Astrocyte of the spinal cord (primary cell): ENCODE measurements at places on chromosomes 6 and 20.
A peak's percentile ranks its signal among the peaks of the same experiment; 100 is the strongest.

- DNase-seq = peak; percentile 40
Measured at GRCh38 chr6:106517706-106518105, 111.6 kb downstream of the RTN4IP1 start.

DNA sequence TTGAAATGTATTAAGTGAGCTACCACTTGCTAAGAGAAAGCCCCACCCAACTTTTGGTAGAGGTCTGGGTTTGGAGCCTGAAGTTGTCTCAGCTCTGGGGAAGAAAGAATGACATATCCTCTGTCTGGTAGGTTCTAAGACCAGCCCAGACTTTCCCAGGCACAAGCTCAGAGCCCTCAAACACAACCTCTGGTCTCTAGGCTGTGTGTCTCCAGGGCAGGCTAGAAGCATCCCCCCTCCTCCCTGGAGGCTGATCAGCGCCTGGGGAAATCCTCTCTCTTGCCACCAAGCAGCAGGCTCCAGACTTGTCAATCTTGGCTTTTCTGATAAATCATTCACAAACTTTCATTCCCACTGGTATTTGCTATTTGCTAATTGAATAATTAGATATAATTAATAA is 226.5 kb upstream of the CST7 start:
- DNase-seq = no peak

- no peak for DNase-seq
Measured at GRCh38 chr20:37836926-37837325, 66.0 kb upstream of the VSTM2L start.

DNA sequence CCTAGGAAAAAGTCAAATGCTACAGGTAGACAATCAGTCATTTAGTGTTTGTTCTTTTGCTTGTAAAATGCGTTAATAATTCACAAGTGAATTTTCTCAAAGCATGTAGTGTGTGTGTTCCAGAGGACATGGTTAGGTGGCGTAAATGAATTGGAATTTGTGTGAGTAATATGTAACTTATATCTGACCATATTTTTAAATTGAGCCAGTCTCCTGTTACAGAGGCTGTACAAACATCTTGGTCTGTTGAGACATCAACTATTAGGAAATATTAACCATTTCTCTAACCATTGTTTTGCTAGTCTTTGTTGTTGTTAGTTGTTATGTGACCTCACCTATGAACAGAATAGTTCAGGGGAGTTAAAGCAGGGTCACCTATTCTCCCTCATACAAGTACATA is 22.7 kb downstream of the MCM8 start:
- peak; percentile 38 for DNase-seq

DNA sequence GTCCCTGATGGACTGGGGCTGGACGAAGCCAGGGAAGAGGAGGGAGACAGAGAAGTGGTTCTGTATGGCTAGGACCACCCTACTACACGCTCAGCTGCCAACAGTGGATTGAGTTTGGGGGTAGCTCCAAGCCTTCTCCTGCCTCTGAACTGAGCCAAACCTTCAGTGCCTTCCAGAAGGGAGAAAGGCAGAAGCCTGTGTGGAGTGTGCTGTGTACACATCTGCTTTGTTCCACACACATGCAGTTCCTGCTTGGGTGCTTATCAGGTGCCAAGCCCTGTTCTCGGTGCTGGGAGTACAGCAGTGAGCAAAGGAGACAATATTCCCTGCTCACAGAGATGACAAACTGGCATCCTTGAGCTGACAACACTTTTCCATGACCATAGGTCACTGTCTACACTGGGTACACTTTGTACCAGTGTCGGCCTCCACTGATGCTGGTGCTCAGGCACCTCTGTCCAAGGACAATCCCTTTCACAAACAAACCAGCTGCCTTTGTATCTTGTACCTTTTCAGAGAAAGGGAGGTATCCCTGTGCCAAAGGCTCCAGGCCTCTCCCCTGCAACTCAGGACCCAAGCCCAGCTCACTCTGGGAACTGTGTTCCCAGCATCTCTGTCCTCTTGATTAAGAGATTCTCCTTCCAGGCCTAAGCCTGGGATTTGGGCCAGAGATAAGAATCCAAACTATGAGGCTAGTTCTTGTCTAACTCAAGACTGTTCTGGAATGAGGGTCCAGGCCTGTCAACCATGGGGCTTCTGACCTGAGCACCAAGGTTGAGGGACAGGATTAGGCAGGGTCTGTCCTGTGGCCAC is 11.3 kb upstream of the RBCK1 start:
- DNase-seq = no peak

GRCh38 chr20:10655720-10656669 is 17.8 kb downstream of the JAG1 start:
- DNase-seq = no peak

GRCh38 chr6:73455865-73456629 is 4.0 kb upstream of the CGAS start:
- DNase-seq = no peak

DNA sequence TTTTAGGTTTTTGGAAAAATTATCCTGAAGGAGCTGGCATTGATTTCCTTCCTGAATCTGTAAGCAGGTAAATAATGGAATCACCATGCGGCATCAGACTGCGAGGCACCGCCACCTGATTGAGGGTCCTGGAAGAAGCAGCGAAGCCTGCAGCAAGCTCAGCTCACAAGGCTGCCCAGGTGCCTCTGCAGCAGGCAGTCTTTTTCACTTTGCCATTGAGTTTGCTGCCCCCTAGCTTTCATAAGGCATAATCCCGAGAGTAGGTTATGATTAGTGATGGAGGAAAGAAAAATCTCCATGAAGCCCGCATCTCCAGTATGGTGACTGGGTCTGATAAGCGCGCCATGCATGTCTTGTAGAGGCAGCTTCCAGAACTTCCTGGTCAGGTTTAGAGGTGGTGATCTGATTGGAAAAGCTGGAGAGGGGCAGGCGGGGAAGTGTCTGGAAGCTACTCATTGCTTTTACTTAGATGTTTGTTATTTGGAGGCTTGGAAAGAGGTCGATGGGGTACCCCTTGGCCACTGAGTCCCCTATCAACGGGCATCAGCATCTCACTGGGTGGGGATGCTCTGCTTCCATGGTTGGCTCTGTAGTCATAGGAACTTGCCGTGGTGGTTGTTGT is 26.7 kb downstream of the IYD start:
- peak; percentile 55 for DNase-seq

DNA sequence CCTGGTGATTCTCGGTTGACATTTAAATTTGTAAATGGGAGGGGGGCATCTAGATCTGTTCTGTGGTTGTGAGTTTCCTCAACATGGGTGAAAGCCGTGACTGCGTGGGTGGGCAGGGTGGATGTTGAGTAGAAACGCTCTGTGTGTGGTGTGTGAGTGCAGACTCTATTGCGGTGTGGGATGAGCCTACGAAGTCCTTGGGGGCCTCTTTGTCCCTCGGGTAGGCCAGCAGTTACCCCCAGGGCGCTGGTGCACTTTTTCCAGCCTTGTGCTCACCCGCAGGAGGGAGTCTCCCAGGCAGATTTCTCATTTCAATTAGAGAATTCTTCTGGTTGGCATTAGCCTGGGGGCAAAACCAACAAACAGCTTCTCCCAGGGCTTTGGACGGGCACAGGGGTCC is 10.6 kb downstream of the TOX2 start:
- no peak for DNase-seq

DNA sequence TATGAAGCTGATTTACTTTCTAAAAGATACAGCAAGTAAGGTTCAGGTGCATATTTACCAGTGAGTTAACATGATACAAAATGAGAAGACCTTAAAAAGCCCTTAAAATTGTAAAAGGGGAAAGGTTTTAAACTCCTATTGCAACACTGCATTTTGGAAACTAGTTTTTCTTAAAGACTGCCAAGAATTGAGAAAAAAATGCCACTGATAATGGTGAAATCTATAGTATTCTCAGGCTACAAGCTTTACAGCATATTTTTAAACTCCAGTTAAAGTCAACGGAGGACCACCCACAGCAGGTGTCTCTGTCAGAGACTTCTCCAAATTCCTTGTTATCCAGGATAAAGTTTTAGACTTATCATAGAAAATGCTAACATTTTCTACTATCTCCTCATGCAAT is 53.6 kb downstream of the ELOVL5 start:
- no peak for DNase-seq

GRCh38 chr20:34061695-34062094 is 50.3 kb downstream of the EIF2S2 start:
- no peak for DNase-seq

DNA sequence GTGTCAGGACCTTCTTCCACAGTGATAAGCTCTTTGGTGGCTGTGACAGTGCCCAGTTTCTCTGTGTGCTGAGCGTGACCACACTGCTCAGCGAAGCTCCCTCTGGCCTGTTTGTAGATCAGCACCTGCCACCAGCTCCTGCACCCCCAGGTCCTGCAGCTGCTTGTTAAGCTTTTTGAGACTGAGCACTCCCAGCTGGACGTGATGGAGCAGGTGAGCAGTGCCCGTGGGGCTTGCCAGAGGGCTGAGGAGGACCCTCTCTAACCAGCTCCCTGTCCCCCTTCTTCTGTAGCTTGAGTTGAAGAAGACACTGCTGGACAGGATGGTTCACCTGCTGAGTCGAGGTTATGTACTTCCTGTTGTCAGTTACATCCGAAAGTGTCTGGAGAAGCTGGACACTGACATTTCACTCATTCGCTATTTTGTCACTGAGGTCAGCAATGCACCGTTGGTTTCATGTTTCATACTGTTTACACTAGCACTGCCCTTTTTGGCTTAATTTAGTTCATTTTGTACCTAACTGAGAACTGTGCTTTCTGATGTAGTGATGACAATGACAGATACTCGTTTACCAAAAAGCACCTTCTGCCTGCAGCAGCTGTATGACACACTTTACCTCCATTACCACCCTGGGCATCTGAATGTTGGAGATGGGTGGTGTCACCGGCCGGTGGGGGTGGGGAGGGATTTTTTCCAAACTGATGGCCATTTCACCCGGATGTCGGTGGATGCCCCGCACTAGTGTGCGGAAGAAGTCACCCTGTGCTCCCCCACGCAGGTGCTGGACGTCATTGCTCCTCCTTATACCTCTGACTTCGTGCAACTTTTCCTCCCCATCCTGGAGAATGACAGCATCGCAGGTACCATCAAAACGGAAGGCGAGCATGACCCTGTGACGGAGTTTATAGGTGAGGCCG is 12.5 kb downstream of the NELFCD start:
- no peak for DNase-seq

GRCh38 chr20:2922957-2923356 is 49.7 kb downstream of the PTPRA start:
- DNase-seq = no peak

DNA sequence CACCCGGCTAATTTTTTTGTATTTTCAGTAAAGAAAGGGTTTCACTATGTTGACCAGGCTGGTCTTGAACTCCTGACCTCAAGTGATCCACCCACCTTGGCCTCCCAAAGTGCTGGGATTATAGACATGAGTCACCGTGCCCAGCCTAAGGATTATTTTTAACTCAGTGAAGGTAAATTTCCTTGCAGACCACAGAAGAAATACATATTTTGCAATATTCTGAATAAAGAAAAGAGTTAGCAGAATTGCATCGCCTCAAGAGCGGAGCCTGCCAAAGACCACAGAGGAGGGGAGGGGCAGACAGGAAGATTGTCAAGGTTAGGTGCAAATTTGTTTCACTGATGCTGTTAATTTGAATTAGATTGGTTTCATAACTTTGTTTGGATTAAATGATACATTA is 47.4 kb downstream of the SOD2 start:
- DNase-seq = no peak
